Activated naive CD4-positive, alpha-beta T cell (primary cell): ENCODE measurements at places on chromosomes 13 and 19.
A peak's percentile ranks its signal among the peaks of the same experiment; 100 is the strongest.

DNA sequence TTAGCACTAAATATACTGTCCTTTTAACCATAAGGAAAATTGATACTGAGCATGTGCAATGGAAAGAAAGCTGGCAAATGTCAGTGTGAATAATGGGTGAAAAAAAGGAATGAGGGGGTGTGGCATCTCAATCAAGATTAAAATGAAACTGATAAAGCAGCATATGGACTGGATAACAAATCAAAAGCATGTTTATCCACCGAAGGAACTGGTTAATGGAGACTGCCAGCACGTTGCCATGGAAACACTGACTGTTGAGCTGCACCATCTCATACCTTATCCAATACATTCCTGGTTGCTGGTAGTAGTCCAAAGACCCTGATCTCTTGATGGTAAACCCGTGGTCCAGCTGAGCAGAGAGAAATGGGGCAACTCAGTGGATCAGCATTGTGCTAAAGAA, 311.4 kb upstream of the MAB21L1 start:
- no peak for DNase-seq

- DNase-seq, result no peak
Observed at GRCh38 chr13:39941911-39942551, 286.6 kb downstream of the COG6 start.

GRCh38 chr19:54252243-54252642, 4.8 kb downstream of the LILRB5 start:
- DNase-seq, result no peak

- DNase-seq, result no peak
Observed at GRCh38 chr19:5309438-5310204, 31.0 kb downstream of the PTPRS start.

DNA sequence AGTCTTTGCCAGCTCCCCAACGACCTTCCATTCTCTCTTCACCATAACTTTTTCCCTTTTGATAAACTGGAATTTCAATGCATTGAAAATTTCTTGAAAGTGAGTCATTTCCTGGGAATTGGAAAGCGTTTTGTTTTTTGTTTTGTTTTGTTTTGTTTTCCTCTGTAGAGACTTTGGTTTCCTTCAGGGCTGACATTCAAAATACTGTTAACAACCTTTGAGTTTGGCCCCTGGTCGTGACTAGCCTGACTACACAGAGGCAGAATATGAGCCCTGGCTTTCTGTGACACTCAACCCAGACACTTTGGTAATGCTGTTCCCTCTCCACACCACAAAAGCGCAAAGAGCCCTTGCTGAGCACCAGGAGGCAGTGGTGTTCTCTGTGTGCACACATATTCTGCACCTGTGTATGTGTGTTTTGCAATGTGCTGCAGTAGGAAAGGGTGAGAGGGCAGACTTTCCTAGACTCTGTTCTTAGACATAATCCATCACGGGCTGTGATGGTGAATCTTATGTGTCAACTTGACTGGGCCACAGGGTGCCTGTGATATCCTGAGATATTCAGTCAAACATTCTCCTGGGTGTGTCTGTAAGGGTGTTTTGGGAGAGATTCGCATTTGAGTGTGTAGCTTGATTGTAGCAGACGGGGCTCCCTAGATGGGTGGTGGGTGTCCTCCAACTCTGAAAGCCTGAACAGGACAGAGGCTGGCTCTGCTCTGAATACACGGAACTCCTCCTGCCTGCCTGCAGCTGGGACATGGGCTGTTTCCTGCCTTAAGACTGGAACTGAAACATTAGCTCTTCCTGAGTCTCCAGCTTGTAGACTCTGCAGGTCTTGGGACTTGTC, 29.5 kb upstream of the ANKRD10 start:
- DNase-seq, result no peak

DNA sequence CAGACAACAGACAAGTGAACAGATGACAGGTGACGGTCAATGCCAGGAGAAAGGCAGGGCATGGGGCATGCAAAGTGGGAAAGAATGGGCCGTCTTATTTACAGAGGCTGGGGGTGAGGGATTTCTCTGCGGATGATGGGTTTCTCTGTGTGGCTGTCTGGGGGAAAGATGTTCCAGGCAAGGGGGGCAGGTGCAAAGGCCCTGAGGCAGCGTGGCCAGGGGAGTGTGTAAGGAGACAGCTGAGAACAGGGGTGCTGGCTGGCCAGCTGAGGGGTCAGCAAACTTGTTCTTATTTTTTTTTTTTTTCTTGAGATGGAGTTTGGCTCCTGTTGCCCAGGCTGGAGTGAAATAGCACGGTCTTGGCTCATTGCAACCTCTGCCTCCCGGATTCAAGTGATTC, 21.8 kb upstream of the RANBP3 start:
- DNase-seq, result no peak

DNA sequence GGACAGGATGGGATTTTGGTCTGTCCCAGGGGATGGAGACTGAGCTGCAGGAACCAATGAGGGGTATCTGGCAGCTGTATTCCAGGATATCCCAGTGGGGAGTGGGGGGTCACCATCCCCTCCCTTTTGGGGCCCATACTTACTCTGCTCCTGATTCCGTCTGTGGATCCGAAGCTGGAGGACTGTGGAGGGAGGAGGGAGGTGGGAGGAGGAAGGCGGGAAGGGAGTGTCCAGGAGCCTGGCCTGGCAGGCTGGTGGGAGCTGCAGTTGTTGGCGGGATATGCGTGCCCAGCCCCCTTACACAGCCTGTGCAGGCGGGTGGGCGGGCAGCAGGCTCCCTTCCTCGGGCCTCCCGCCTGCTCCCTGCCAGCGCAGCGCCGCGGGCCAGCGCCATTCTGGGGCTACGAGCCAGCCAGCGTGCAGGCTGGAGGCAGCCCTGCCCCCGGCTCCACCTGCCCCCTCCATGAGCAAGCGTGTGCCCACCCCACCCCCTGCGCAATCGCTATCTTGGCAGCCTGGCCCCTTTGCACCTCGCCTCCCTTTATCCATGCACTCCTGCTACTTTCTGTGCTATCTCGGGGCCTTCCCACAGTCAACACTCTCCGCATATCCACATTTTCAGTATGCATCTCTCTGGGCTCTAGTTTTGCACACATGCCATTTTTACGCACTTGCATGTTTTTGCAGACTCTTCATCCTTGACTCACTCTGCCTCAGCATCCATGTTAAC, 2.8 kb downstream of the MAMSTR start:
- DNase-seq, result no peak

DNA sequence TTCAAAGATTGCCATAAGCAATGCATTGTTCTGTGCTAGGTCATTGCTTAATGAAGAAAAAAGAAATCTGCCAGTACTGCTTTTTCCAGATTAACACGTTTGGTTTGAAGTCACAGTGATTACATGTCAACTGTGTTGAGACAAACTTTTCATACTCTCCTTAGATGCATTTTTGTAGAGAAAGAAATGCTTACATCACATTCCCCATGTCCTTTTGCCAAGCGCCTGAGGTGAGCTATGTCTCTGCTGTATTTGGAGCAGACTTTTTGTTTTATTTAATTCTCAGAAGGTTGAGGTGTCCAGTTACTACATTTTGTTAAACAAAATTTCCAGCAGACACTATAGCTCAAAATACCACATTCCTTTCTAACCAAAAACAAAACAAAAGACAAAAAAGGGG, 16.2 kb downstream of the LACC1 start:
- DNase-seq, result no peak

- DNase-seq, result peak; percentile 19
Observed at GRCh38 chr19:290372-291005, 714 bp downstream of the PLPP2 start.

GRCh38 chr19:38949580-38950367, 19.0 kb downstream of the MRPS12 start:
- DNase-seq, result peak; percentile 55

DNA sequence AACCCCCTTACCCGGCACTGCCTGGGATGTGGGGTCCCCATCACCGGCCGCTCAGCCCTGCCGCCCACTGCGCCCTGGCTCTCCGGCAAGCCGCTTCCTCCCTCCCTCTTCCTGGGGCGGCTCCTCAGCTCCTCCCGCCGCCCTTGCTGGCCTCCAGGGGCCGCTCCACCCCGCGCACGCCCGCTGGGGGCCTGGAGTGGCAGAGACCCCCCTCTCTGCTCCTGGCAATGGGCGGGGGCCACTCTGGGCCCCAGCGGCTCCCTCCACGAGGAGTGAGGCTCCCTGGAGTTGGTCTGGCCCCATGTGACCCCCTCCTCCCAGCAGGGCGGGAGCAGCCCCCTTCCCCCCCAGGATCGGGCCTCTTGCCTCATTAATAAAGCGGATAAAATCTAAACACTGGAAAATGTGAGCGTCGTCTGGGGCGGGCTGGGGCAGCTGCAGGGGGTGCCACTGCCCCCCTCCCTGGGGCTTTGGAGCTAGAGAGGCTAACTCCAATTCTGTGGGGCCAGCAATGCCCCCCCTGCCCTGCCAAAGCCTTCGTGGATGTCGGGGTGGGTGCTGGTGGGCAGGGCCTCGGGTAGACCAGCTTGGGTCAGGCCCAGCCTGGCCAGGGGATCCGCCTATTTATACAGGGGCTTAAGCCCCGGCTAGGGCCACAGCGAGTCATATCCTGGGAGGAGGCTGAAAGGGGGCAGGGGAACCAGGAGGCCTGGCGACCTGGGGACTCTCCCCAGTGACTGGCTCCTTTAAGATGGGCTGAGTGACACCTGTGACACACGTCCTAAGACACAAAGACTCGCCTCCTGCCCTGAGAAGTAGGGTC, at the start of gene PTGER1:
Gene PTGER1 (minus strand): TSS at position 104 of the 823 bp plus-strand sequence. CDS start 1,034 bp downstream, outside the sequence.
- no peak for DNase-seq

- no peak for DNase-seq
Observed at GRCh38 chr19:57664269-57665127, 4.2 kb upstream of the ZSCAN4 start.

DNA sequence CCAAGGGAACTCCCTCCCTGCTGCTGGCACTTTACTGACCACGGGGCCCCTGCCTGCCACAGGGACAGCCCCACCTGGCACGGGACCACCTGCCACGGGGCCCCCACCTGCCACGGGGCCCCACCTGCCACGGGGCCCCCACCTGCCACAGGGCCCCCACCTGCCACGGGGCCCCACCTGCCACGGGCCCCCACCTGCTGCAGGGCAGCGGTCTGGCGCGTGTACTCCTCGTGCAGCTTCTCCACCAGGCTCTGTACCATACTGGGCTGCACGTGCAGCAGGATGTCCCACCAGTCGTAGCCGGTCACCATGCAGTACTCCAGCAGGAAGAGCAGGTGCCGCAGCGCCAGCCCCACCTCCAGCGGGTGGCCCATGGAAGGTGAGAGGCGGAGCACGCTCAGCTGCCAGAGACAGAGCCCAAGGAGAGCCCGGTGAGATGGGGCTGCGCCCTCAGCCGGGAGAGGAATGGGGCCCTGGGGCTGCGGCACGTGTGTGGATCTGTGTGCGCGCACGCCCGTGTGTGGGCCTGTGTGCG, 16.1 kb downstream of the MED16 start:
- no peak for DNase-seq

DNA sequence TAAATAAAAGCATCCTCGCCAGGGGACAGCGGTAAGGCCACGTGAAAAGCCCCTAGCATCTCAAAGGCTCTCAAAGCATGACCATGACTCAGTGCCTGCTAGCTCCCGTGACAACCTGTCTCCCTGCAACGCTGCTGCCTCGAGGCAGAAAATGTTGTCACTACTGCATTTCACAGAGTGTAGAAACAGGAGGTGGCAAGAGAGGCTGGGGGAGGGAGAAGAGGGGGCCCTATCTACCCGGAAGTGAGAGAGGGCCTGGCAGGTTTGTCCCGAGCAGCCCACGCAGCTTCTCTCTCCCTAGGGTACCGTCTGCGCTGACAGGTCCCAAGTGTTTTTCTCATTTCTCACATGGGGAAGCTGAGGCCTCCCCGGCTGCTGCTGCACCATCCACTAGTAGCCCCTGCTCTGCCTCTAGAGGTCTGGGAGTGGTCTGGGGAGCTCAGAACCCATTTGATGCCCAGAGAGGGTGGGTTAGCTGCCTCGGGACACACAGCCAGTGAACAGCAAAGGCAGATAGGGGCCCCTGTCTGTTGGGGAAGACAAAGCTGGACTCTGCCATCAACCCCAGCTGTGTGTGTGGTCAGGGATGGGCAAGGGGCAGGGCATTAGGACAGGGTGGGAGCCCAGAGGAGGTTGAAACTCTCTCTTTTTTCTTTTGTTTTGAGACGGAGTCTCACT, 3.7 kb downstream of the TINCR start:
- no peak for DNase-seq

GRCh38 chr13:50512474-50513299, 330.8 kb downstream of the DLEU7 start:
- no peak for DNase-seq

DNA sequence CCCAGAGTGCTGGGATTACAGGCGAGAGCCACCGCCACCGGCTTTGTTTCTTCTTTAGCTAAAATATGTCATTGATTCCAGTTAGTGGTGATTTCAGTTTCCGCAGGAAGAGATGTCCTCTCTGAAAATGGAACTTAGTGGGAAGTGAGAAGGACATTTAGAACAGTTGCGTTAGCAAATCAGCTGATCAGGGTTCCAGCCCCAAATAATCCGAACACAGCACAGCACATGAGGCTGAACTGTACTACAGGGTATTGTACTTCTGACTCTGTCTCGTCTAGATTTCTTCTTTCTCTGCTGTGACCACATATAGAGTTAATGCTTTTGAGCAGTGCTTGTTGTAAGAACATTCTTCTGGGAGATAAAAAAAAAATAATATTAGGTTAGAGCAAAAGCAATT, 314.4 kb downstream of the MYO16 start:
- DNase-seq, result no peak

DNA sequence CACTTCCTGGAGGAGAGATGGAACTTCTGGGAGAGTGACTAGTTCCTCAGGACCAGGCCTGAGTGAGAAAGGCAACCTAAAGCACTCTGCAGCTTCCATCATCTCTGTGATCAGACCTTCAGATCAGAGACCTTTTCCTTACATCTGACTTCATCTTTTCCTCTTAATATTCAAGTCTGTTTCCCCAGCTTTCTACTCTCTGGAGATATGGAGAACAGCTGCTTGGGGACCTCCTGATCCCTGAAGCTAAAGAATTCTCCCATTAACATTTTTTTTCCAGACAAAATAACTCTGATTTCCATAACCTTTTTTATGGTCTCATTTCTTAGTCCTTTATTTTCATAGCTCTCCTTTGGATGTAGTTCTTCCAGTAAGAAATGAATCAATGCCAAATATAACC, 133.4 kb upstream of the FNDC3A start:
- DNase-seq, result no peak

DNA sequence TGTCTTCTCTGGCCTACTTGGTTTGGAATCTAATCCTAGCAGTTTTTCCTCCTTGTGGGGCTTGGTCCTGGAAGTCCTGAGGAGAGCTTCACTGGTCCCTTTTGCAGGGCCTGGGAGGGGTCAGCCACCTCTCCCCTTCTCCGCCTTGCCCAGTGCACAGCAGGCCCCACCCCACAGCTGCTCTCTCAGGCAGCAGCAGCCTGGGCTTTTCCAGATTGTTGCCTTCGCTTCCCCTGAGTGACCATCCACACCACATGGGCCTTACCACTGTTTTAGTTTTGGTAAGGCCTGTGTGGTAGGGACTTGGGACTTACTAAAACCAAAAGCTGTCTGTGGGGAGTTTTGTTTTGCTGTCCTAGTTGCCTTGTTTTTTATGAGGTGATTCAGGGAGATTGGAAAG, 11.5 kb downstream of the MPHOSPH8 start:
- DNase-seq, result no peak
